ENCODE measurements at places on chromosomes 4 and X. TPM values are rescaled to one million over a fixed set of nuclear protein-coding genes. Genes with fewer than 3 reads are reported as not detected.
A peak's percentile ranks its signal among the peaks of the same experiment; 100 is the strongest.

- DNase-seq, result no peak
Measured at GRCh38 chr4:158873795-158874401, 105.1 kb downstream of the FNIP2 start.

GRCh38 chr4:185351691-185352090 is 44.0 kb downstream of the LRP2BP start:
- no peak for DNase-seq

DNA sequence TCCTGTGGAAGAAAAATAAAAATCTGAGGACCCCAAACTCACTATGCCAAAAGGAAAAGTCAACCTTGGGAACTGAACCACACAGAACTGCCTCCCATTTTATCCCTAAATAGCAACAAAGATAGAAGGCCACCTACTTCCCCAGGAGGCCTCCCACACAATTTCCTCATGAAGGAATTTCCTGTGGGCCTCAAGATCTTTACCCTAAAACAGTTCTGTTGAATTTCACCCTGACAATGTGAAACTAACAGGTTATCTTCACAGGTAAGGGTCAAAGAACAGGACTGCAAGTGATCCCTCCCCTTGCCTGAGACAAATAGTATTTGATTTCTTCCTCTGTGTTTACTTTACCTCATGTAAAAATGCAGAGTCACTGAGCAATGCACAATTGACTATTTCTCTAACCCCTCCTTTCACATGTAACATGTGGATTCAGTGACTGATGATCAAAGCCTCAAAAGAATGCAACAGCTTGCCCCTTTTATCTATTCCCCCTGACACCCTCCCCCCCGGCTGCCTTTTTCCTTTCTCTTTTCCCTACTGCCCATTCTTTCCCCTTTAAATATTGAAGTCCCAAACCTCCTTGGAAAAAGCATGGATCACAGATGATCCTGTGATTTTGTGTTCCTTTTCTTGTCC is 33.3 kb downstream of the MEPE start:
- no peak for DNase-seq

DNA sequence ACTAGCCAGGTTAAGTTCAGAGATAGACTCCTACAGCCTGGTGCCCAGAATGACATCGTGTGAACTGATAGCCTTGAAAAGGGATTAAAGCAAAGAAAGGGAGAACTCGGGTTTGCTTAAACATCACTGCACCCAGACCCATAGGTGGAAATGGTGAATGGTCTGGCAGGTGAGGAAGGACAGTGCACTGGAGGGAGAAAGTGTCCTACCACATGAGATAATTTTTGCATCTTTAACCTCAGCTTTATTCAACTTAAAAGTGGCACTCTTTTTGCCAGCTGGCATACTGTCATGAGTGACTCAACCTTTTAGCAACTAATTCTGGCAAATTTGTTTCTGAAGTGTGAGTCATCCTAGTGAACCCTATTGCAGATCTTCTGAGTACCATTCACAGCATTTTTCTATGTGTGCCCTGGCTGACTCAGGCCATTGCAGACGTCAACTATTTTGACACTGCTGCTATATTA is 53.0 kb upstream of the DAPP1 start:
- DNase-seq, result no peak

DNA sequence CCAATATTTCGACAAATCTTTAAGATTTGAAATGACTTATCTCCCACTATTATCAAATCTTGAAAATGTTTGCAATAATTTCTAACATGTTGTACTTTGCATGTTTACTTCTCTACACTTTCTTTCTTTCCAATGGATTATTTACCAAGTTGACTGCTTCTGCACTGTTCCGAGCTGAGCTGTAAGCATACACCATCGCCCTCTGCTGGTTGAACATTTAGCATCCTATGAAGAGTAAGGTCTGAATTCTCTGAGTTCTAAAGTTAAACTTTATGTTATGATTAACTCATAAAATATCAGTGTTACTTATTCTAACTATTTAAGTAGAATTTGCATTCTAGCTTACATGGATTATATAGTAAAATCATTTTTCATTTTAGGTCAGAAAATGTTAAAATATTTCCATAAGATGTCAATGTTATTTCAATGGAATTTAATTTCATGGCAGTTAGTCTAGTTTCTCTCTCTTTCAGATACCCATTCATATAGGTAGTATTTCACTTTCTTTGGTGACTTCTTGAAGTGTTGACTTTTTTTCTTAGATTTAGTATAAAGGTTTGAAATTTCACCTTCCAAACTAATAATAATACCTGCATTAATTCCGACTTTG is 137.4 kb downstream of the DKK2 start:
- no peak for DNase-seq

DNA sequence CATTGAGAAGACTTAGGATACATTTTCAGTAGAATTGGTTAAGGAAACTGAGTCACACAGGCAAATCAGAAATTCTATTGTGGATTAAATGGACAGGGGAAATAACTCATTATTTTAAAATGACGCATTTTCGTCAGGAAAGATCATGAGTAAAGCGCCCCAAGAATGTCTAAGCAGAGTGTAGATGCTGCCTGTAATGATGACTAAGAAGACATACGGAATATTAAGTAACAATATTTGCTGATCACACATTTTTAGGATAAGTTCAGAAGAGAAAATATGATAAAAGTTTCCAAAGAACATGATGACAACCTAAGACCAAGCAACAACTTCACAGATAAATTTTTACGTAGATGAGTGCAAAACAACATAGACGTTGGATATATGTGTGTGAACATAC is 596.3 kb upstream of the TENM3 start:
- no peak for DNase-seq

GRCh38 chr4:2411786-2412510 is 6.5 kb downstream of the ZFYVE28 start:
- no peak for DNase-seq

DNA sequence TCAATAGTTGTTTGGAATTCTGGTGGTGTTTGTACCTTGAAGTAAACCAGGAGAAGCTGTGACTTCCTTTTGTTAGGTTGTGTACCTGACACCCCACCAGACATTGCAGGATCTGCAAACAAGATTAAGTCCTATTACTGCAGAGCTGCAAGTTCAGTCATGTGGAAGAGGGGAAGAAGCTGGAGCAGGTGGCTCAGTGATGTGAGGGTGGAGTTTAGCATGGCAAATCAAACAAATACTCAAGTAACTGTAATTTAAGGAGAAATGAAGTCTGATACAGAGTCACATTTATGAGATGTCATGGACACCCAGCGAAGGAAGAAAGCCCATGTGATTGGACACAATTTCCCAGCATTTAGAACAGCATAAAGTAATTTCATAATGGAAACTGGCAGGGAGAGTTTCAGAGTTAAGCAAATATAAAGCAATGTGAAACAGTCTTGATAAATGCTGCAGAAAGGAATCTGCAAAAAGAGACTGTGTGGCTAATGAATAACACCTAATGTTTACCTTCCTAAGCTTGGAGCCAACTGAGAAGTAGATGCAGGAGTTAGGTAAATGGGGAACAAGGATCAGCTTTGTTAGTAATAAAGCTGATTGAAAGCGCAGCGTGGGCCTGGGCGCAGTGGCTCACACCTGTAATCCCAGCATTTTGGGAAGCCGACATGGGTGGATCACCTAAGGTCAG is 249.1 kb downstream of the GBA3 start:
- no peak for DNase-seq

DNA sequence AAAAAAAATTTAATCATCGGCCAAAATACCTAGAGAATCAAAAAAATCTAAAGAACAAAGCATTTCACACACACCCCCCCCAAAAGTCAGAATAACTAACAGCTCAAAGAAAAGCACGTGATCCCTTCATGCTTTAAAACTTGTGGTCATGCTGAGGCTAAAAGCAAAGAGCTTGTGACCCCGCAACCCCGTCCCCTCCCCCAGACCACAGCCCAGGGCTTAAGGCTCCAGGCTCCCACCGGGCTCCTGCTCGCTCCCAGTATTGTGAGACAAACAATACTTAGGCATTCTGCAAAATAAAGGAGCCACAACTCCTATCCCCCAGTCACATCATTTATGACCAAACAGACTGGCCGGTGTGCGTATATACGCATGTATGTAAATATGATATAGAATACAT is 62.1 kb upstream of the CCDC160 start:
- peak; percentile 54 for DNase-seq

Gene ZFP42
- total RNA-seq, result 188 TPM

Gene SPIN2A
- 4.2 TPM for total RNA-seq

Gene FRMPD4
- 0.27 TPM for total RNA-seq

GRCh38 chr4:6989331-6989923 is 53.7 kb upstream of the TADA2B start:
- no peak for DNase-seq

DNA sequence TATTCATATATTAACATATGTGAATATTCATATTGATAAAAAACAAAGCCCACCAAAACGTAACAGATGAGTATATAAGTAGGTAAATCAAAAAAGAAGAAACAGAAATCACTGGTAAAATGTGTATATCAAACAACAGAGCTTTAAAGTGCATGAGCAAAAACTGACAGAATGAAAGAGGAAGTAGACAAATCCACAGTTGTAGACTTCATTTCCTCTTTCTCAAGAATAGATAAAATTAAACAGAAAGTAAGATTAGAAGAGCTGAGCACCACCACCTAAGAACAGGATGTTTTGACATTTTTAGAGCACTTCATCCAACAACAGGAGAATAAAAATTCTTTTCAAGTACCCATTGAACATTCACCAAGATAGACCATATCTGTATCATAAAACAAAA is 64.6 kb downstream of the CNKSR2 start:
- DNase-seq, result no peak

DNA sequence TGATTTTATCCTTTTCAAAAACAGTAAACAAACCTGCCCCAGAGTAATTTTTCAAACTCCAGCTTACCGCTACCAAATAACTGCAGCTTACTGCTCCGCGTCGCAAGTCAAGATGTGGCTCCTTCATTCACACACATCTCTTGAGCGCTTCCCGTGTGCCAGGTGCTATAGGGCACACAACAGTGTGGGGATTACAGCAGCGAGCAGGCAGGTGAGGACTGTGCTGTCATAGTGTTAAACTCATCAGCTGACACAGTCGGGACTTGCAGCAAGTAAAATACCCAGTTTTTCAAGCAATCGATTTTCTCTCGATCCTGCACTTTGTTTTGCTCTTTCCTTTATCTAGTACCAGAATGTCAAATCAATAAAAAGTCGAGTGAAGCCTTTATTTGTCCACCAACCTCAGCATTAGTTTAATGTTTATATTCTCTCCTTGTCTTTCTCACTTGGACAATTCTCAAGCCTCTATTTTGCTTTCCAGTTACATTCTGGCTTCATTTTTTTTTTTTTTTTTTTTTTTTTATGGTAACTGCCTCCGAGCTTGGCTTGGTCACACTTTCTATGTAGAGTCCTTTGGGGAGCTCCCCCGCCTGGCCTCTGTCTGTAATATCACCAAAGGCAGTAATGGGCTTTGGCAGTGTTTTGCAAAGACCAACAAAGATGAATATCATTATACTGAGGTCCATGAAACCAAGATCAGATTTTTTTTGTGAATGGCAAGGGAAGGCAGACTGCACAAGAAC is 8.3 kb upstream of the ASB5 start:
- peak; percentile 17 for DNase-seq

DNA sequence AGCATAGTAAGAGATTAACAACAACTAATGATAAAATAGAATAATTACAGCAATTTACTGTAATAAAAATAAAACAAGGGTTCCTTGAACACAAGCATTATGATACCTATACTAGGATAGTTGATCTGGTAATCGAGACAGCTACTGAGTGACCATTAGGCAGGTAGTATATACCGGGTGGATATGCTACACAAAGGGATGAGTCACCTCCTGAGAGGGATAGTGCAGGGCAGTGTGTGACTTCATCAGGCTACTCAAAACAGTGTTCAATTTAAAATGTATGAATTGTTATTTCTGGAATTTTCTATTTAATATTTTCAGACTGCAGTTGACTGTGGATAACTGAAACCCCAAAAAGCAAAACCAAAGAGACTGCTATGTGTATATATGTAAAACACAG is 9.7 kb upstream of the ANTXR2 start:
- no peak for DNase-seq

DNA sequence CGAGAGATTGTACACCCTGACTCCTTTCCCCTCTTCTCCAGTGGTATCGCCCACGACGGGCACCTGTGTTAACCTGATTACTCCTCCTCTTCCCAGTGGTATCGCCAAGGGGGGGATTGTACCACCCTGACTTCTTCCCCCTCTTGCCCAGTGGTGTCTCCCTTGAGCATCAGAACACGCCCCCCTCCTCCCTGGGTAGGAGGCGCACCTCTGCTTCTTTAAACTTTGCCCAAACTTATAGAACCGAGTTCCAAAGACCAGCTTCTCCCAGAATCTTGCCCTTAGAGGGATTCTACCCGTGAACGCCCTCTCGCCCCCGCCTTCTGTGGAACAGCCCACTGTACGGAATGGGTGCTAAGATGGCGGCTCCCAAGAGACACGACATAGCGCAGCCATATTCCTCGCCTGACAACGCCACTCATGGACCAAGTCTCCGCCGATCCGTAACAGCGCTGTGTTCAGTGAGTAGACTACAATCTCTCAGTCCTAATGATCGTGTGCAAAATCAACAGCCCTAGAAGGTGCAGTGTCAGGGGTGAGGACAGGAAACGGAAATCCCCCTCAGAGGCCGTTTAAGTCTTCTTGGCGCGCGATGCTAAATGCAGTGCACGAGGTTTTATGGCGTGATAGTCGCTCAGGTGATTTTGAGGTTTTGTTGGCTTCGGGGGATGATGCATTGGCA is 4.2 kb upstream of the ZNF157 start:
- peak; percentile 46 for DNase-seq

Gene EDA2R
- total RNA-seq, result 5.0 TPM

Gene CLIC2
- 0.61 TPM for total RNA-seq

DNA sequence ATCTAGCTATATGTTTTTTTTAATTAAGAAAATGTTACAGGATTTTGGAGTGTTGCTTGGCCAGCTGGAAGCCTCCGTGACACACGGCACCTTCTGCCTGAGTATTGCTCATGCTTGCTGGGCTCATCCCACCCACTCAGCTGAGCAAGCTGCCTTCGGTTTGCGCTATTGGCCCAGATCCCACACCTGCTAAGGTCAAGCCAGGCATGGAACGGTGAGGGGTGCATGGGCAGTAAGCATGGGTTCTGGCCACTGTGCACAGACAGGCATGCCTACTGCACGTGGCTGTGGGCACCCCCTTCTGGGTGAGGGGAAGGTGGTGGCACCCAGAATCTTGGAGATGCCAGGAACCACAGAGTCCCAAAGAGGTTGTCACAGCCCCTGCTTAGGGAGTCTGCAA is 1178.4 kb upstream of the PCDH7 start:
- DNase-seq, result no peak

DNA sequence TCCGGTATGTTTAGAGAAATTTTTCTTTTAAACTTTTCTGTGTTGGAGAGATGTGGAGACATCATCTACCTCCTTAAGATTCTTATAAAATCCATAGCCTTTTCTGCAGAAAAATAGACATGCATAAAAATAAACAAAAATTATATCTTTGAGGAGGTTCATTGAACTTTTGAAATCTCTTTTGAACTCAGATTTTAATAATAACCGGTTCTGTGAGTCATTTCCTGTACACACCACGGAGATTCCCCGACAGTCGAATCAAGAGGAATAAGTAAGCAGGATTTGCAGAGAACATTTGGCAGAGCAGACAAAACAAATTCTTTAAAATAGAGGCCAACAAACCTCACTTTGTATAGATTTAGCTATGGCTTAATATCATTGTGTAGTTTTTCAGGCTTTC is 918.7 kb upstream of the POU3F4 start:
- no peak for DNase-seq

Measured in H1 (cell line).